ENCODE measurements at places on chromosomes 7 and 10.

DNA sequence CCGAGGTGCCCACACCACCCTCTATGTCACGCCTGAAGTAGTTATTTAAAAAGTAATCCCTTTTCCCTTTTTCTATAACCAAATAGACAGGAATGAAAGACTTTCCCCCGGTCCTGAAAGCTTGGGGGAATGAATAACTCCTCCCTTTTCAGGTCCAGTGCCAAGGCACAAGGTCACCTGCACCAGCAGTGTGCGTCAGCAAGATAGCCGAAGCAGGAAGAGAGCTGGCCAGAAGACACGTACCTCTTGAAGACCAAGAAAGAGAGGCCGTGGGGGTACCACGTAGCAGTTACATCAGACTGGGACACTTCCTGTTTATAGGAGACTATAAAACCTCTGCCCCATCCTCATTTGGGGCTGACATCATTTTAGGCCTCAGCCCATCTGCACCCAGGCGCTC, 10.7 kb upstream of the AKR1B1 start:
- DNase-seq = no peak

DNA sequence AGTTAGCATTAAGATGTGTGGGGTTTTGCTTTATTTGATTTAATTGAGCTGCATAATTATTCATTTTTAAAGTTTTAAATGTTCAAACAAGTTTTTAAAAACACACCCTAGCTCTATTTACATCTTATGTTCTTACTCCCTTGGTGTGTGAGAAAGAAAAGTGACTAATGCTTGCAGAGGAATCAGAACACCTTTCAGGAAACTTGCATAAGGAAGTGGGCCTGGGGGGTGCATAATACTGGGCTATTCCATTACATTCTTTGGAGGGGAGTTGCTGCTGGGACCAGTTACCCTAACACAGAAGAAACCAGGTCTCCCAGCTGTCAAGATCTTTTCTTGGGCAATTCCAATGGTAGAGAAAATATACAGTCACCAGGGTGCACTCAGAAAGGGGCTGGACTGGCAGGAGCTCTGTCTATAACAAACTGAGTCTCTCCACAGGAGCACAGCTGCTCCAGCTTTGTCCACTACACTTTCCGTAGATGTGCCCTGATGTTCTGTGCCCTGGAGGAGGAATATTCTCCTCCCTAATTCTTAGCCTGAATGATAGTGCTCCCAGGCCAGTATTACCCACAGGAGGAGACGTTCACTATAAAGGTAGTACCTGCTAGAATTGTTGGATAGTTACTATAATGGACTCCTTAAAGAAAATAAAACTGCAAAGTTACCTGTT, 304.2 kb downstream of the CDC14C start:
- no peak for DNase-seq

DNA sequence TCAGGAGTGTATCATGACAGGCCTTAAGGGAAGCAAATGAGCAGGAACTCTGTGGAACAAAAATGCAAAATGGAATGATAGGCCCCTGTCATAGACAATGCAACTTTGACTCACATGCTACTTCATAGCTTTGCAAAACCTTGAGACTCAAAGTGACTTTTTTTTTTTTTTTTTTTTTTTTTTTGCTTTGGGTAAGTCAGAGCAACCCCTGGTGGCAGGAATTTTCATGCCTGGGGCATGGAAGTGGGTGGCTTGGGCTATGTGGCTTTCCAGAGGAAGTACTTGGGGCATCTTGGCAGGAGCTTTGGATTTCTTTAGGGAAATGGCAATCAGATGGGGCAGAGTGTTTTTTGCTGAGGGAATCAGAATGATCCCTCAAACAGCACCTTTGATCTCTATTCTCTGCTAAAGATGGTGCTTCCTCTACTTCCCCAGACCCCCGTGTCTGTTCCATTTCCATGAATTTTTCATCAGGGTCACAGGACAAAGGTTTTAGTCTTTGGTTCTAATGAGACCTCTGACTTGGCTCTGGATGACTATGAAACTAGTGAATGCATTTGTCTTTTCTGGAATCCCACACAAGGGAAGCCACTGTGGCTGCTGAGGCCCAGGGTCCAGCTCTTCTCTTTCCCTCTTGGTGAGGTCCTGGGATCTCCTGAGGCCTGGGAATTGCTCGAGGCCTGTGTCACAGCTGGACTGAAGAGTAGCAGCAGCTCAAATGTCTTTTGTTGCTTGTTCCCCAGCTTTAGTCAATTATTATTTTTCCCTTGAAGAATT, 62.8 kb downstream of the TACC2 start:
- no peak for DNase-seq

GRCh38 chr7:63899691-63900393, 98.8 kb upstream of the ZNF722 start:
- peak; percentile 82 for DNase-seq

GRCh38 chr10:96688789-96689188, 31.5 kb downstream of the PIK3AP1 start:
- no peak for DNase-seq

GRCh38 chr10:62723375-62723774, 81.1 kb upstream of the ADO start:
- no peak for DNase-seq

- DNase-seq = no peak
Measured at GRCh38 chr7:120014925-120015465, 258.0 kb upstream of the KCND2 start.

- DNase-seq = no peak
Measured at GRCh38 chr7:6317797-6318438, 45.5 kb upstream of the CYTH3 start.

- no peak for DNase-seq
Measured at GRCh38 chr7:116801092-116801710, 61.2 kb upstream of the CAPZA2 start.

DNA sequence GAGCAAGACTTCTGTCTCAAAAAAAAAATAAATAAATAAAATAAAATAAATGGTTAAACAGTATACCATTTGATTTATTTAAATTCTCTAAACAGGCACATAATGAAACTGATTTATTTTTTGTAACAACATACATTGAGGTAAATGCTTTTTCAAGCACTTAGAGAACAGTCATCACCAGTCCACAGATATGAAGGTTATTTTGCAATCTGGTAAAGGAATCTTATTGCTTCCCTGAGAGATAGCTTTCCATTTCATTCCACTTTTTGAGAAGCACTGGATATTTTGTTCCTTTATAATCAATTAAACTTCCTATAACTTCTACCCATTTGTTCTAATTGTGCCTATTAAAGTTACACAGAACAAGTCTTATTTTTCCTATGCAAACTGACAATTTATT, 5.2 kb downstream of the CEP55 start:
- DNase-seq = no peak

DNA sequence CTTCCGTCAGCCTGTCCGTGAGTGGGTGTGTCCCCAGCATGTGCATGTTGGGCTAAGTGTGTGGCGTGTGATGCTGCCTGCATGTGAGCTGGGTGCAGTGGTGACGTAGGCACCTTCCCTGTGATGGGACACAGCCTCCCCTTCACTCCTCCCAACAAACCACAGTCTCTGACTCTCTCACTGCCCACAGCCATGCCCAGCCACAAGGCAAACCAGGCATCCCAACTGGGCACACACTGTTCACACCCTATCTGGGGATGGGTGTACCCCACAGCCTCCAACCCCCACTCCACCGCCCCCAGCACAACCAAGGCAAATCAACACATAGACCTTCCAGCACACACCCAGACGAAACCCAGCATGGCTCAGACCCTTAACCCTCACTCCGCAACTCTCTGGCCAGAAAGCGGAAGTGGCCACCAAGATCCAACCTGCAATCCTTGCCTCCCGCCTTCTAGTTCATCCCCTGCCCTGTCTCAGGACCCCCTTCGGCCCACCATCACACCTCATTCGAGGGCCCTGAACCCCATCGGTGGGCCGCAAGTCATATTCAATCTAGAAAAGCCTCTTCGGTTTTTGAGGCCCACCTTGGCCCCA, 10.4 kb downstream of the PSD start:
- DNase-seq = no peak

- no peak for DNase-seq
Measured at GRCh38 chr7:19060761-19061259, 56.6 kb downstream of the TWIST1 start.

- no peak for DNase-seq
Measured at GRCh38 chr10:44477046-44477425, 92.1 kb upstream of the CXCL12 start.

GRCh38 chr10:6300106-6300783, 97.5 kb downstream of the PFKFB3 start:
- DNase-seq = peak; percentile 26

DNA sequence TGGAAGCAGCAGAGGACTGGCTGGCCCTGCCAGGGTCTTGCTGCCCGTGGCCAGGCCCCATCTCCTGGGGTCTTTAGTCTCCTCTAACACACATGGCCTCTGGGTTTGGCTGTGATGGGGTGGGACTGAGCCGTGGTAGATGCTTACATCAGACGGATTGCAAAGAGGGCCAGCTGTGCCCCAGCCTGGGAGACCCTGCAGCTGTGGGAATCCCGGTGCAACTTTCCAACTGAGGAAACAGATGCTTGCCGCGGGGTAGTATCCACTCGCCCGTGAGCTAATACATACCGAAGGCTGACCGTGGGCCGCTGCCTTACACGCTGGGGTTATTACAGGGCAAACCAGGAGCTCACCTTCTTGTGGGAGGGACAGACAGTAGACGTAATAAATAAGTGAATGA, 24.1 kb upstream of the SH2B2 start:
- DNase-seq = no peak

- DNase-seq = no peak
Measured at GRCh38 chr10:15137636-15138035, 30.9 kb downstream of the NMT2 start.

- DNase-seq = no peak
Measured at GRCh38 chr10:106320078-106320477, 844.4 kb downstream of the SORCS1 start.

- DNase-seq = no peak
Measured at GRCh38 chr10:4687397-4687796, 138.6 kb upstream of the AKR1E2 start.

DNA sequence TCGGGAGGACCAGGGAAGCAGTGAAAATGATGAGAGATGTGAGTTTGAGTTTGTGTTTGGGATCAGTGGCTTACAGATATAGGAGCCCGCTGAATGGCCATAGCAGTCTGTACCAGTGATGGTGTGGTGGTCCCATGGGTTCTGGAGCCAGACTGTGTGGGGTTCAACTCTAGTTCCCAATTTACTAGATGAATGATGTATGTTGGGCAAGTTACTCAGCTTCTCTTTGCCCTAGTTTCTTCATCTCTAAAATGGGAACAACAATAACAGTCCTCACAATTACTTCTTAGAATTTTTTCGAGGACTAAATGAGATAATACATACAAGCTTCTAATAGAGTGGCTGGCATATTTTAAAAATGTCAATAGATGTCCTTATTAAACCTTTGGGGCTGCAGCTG, 184.4 kb downstream of the WNT2 start:
- no peak for DNase-seq

DNA sequence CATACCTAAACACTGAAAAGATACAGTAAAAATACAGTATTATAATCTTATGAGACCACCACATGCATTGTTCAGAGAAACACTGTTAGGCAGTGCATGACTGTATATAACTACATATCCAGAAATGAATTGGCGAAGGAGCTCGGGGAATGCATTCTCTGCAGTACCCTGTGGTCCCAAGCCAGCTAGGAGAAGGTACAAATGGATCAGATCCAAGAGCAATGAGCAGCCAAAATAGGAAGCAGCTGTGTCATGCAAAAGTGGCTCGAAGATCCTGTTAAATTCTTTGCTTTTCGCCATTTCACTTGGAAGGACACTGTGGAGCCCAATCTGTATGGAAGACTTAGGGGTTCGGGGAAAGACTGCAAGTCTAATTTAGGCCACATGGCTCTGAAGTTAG, 334.8 kb downstream of the TNS3 start:
- DNase-seq = no peak

DNA sequence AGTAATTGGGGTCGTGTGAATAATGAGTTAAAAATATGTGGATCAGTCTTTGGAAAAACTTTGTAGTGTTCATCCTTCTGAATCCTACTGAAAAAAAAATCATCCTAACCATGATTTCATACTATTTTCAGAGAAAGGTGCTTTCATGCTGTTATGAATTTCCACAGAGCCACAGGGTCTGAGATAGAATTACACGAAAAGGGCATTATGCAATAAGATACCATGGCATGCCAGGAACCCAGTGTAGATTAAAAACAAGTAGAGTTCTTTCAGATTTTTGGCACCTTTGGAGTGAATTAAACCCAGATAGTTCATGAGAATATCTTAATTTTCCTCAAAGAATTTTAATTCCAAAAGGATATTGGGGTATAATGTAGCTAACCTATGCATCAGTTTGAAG, 47.5 kb upstream of the AGMO start:
- DNase-seq = no peak

- no peak for DNase-seq
Measured at GRCh38 chr7:143015926-143016490, 10.9 kb downstream of the OR9A2 start.

- no peak for DNase-seq
Measured at GRCh38 chr10:22314852-22315251, 1.3 kb upstream of the COMMD3 start.

- DNase-seq = no peak
Measured at GRCh38 chr10:98587156-98587837, 140.6 kb upstream of the HPS1 start.

DNA sequence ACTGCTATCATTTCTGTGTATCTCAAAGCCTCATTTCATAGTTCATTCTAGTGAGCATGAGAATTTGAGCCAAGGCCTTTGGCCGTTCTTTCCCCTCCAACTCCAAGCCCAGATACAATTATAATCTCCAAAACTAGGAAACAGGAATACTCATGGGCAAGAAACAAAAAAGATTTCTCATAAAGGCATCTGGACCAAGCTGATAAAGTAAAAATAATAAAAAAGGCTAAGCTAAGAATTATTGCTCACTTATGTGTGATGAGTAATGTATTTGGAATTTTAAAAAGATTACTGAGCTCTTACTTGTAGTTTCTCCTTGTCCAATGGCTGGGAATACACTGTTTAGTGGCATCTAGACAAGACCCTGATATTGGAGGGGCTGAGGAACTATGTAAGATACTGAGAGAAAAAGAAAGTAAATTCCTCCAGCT, 196.4 kb upstream of the POM121L12 start:
- DNase-seq = no peak

GRCh38 chr10:62843600-62843999, 27.4 kb upstream of the EGR2 start:
- DNase-seq = no peak

- DNase-seq = peak; percentile 77
Measured at GRCh38 chr10:73886085-73886529, 11.8 kb upstream of the CAMK2G start.

DNA sequence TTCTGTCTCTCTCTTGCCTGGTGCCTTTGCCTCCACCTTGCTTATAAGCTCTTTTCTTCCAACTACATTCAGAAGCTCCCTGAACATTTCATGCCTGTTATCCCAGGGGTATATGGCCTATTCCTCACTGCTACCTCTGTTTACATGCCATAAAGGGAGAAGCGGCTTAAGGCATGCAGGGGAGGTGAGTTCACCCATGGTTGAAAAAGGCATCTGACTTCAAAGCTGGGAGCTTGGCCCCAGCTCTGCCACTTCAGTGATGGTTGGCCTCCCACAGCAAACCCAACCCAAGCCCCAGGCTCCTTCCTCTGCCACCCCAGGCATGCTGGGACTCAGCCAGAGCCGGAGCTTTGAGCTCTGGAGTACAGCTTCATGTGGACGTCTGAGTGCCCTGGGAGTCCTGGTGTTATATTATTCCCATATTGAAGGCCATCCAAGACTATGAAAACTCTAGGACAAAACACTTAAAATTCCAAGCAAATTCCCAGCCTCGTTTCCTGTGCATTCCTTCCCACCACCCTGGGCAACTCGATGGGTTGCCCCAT, 468.6 kb upstream of the ZMIZ1 start:
- DNase-seq = no peak

- DNase-seq = no peak
Measured at GRCh38 chr10:29141761-29142160, 147.1 kb upstream of the LYZL1 start.

- DNase-seq = no peak
Measured at GRCh38 chr7:41847606-41848005, 144.7 kb upstream of the INHBA start.
